ENCODE measurements at places on chromosomes 1 and 21. TPM values are rescaled to one million over a fixed set of nuclear protein-coding genes. Genes with fewer than 3 reads are reported as not detected.

TLR5 gene
- 1.8 TPM for total RNA-seq

EVA1C gene
- 2.1 TPM for total RNA-seq

GBP4 gene
- total RNA-seq: 1.8 TPM

WASF2 gene
- 8.5 TPM for total RNA-seq

MAP10 gene
- 8.1 TPM for total RNA-seq

PTPRC gene
- 10.6 TPM for total RNA-seq

CLDN8 gene
- total RNA-seq: not detected

BEND5 gene
- 17.5 TPM for total RNA-seq

TSPAN1 gene
- total RNA-seq: 0.46 TPM

FNBP1L gene
- total RNA-seq: 248 TPM

ZNF648 gene
- 1.4 TPM for total RNA-seq

LORICRIN gene
- total RNA-seq: 0.69 TPM

THRAP3 gene
- total RNA-seq: 105 TPM

TSTD1 gene
- 52.1 TPM for total RNA-seq

LMX1A gene
- 3.7 TPM for total RNA-seq

LDLRAD1 gene
- not detected for total RNA-seq

PHGDH gene
- 58.1 TPM for total RNA-seq

AIM2 gene
- total RNA-seq: 9.9 TPM

CBS gene
- 51.9 TPM for total RNA-seq
